Stimulated activated CD8-positive, alpha-beta memory T cell treated with anti-CD3 and anti-CD28 coated beads, Interleukin-4, amount 100 ng/mL, for 24 hours (primary cell): ENCODE measurements at places on chromosomes 16 and 17.

DNA sequence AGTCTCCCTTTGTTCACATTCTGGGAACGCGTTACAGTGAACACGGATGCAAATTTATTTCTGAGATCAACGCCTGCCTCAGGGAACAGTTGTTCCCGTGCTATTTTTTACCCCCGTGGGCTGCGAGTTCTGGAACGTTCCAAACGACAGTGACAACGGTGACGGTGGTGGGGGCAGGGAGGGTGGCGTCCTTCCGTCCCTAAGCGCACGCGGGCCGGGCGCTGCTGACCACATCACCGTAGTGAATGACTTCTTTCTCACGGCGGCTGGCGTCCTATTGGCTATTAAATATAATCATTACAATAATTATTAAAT is 45.1 kb upstream of the SSTR5 start:
- DNase-seq = no peak

DNA sequence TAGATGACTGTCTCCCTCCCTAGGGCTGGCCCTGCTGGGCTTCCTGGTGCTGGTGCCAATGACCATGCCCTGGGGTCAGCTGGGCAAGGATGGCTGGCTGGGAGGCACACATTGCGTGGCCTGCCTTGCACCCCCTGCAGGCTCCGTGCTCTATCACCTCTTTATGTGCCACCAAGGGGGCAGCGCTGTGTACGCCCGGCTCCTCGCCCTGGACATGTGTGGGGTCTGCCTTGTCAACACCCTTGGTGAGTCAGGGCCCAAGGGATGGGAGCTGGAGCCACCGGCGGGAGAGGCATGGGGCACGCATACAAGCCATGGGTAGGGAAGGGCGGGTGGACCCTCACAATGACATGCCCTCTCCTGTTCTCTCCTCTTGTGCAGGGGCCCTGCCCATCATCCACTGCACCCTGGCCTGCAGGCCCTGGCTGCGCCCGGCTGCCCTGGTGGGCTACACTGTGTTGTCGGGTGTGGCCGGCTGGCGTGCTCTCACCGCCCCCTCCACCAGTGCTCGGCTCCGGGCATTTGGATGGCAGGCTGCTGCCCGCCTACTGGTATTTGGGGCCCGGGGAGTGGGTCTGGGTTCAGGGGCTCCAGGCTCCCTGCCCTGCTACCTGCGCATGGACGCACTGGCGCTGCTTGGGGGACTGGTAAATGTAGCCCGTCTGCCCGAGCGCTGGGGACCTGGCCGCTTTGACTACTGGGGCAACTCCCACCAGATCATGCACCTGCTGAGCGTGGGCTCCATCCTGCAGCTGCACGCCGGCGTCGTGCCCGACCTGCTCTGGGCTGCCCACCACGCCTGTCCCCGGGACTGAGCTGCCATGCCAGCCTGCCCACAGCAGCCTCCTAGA is 2.2 kb downstream of the PAQR4 start:
- DNase-seq = no peak

DNA sequence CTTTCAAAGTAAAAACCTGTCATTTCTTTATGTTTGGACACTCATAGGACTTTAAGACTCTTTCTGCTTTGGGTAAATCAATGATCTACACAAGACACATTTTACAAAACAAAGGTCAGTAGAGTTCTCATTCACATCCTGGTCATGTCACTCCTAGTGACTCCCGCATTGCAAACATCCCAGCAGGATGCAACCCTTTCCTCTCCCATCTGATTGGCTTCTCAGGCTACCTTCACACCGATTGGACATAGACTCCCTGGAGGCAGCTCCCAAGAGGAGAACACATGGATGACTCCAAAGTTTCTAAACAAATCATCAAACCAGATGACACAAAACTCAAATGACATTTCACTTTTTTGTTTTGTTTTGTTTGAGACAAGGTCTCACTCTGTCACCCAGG is 43.8 kb upstream of the ACSM2B start:
- DNase-seq = no peak

DNA sequence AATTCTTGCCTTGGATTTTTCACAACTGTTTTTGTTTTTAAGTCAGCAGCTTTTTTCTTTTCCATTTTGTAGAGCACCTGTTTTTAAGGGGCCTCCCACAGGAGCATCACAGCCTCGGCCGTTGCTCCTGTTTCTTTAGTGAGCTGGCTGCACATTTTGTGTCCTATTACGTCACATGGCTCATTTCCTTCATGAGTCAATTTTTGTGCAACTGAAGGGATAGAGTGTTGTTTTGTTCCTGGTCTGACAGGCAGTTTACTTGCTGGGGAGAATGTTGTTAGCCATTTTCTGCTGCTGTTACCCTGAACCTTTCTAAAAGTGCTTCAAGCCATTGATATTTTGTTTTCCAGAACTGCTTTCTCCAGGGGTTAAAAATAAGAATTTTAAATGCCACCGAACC is 45.0 kb upstream of the CRISPLD2 start:
- DNase-seq = no peak

- DNase-seq = no peak
These were observed 320.5 kb upstream of the TNRC6C start for GRCh38 chr17:77637818-77638575.

DNA sequence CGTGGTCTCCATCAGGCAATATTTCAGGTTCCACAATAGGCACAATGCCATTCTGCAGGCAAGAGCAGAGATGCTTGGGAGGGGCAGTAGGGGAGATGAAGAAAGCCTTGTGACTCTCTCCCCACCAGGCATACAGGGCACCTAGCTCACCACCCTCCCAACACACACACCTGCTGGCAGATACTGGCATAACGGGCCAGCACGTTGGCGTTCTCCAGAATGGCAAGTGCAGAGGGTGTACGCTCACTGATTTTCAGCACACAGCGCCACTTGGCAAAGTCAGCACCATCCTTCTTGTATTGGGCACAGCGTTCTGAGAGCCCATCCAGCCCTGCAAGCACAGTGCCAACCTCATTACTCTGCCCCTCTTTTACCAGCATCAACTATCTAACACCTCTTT is 2.2 kb downstream of the ALDOC start:
- DNase-seq = no peak

DNA sequence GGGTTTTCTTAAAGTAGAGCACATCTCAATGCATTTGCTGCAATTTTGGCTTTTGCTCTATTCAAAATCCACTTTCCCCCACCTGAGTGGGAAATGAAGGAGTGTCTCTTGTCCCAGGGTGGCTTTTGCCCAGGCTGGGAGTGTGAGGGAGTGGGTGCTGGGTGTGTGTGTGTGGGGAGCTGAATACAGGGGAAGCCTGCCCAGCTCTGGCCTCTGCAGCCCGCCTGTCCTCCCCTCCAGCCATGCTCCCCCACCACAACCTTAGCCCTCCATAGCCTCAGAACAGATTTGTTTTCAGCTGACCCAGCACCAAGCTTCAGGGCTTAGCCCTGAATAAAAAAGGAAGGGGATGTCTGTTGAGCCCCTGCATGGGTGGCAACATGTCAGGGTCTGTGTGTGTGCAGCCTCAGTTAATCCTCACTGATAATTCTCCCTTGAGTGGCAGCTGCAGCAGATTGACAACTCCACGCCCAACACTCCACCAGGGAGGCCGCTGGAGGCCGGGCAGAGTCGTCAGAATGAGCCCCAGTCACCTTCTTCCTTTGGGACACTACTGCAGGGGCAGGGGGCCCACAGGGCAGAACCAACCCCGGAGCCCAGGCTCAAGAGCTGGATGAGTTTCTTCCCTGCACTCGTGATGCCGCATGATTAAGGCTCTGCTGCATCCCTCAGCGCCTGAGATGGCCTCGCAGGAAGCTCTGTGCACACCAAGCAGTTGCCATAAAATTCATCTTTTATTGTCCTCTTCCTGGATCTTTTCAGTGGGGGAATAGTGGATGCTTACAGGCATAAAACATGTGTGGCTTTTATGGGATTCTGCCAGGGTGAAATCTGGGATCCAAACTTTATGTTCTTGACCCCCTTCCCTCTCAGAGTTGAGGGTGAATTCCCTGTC is 55.0 kb downstream of the SPACA3 start:
- no peak for DNase-seq

- DNase-seq = peak; percentile 71
These were observed 6.6 kb downstream of the KCNAB3 start for GRCh38 chr17:7922845-7923628.

- no peak for DNase-seq
These were observed 55.1 kb downstream of the ATP2C2 start for GRCh38 chr16:84423416-84423837.

- DNase-seq = no peak
These were observed 2.5 kb downstream of the TLCD3B start for GRCh38 chr16:30028438-30029076.

GRCh38 chr16:66228792-66229191 is 137.7 kb upstream of the CDH5 start:
- DNase-seq = no peak

GRCh38 chr17:5619088-5619740 is 34.9 kb upstream of the NLRP1 start:
- no peak for DNase-seq

DNA sequence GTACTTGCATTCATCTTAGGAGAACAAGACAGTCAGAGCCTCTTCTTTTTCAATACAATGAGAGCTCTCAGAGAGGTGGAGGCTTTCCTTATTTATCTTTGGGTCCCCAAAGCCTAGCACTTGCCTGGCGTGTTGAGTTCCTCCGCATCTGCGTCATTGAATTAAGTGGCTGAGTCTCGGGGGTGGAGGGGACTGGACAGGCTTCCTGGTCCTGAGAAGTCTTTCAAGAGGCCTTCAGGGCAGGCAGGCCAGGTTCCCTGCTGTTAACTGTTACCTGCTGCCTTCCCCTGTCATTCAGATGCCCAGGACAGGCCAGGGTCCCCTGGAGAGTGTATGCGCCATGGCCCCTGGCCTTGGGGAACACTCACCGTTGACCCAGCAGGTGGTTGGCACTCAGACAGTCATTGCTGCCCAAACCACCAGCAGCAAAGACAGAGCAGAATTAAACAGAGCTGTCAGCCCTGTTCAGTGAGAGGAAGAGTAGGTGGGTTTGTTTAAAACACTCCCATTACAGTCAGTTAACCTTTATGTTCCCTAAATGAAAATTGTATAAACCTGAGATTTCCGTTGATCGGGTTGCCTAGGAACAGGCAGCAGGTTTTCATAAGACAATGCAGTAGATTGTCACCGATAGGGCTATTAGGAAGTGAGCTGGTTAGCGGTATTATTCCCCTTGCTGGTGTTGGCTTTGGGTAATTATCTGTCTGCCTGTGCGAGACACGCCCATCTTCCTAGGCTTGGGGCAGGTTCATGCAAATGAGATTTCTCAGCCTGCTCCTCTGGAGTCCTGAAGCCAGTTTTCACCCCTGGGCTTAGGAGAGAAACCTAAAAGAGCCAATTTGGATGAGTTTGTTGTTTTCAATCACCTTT is 132.7 kb downstream of the CCDC182 start:
- no peak for DNase-seq

DNA sequence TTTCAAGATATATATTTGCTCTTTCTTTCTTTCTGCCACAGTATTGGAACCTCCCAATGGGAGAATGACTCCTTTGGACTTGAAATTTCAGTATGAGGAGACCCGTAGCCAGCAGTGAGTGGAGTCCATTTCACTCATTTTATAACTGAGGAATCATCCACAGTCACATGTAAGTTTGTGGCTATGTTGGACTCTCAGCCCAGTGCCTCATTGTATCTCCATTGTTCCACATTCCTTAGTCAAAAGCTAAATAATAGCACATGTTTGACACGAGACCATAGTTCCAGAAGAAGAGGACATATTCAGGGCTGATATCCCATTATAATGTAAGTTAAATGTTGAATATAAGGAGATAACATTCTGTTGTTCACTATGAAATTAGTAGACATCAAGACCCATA is 12.7 kb upstream of the SPAG9 start:
- no peak for DNase-seq

DNA sequence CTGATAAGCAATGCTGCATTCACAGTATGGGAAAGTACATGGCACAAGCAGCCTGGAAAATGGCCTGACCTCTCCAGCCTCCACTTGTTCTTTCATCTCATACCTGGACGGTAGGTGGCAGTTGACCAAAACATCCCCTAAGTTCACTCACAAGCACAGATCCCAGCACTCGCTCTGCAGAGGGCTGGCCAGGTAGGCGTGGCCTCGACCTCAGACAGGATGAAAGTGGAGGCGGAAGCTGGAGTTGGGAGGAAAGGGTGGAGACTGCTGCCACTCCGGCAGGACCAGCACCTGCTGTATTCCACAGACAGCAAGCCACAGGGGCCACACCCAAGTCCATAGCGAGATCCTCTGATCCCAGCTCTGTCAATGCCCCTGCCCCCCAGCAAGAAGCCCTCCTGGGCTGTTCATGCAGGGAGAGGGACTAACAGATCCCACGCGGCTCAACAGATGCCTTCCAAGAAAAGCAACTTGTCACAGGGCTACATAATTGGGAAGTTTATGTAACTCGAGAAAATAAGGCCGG is 31.3 kb downstream of the ZCCHC14 start:
- DNase-seq = no peak

GRCh38 chr16:46763147-46763546 is 15.0 kb upstream of the MYLK3 start:
- DNase-seq = no peak

DNA sequence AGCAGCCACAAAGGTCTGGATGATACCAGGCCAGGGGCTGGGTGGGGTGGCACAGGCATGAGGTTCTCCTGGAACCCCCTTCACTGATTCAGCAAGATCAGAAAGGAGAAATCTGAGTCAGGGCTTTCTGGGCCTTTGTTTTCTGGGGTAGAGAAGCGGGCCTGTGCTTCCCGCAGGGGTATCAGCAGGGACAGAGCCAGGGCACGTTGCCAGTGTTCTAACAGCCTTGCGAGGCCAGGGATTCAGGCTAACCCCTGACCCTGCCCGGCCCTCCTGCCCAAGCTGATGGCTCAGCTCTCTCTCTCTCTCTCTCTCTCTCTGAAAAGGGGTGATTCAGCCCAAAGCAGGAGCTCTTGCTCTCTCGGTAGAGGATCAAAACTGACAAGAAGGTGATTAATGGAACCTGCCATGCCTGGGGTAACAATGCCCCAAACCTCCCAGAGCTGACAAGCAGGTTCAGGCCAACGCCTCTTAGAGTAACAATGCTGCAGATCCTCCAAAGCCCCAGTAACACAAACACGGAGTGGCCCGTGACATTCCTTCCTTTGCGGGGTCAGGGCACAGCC is 2.0 kb upstream of the KRT13 start:
- DNase-seq = no peak

- no peak for DNase-seq
These were observed 99.0 kb downstream of the PRKCA start for GRCh38 chr17:66401364-66401763.

DNA sequence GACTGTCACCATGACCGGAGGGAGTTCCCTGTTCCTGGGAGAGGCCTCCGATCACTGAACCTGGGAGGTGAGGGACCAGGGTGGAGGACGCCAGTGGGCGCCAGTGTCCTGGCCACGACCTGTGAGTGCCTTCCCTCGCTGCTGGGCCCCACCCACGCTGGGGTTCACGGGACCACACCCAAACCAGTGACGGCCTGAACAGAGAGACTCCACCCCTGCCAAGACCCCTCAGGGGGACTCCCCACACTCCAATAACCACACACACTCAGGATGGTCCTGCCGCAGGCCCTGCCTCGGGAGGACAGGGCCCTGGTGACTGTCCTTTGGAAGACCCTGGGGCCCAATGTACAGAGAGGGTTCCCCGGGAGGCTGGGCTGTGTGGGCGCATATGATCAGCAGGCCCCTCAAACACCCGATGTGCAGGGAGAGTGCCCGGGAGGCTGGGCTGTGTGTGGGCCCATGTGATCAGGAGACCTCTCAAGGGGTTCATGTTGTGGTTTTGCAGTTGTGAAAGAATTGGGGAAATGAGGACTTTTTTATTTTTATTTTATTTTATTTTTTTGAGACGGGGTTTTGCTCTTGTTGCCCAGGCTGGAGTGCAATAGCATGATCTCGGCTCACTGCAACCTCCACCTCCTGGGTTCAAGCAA is 26.6 kb downstream of the TPSD1 start:
- DNase-seq = no peak
